Activated CD4-positive, alpha-beta T cell treated with anti-CD3 and anti-CD28 coated beads, Interleukin-2, Interleukin-4, amounts not matched to agents 100 ng/mL and 50 ng/mL, durations not matched to agents 16 hours and 8 hours (primary cell): ENCODE measurements at places on chromosomes 5 and 9.

DNA sequence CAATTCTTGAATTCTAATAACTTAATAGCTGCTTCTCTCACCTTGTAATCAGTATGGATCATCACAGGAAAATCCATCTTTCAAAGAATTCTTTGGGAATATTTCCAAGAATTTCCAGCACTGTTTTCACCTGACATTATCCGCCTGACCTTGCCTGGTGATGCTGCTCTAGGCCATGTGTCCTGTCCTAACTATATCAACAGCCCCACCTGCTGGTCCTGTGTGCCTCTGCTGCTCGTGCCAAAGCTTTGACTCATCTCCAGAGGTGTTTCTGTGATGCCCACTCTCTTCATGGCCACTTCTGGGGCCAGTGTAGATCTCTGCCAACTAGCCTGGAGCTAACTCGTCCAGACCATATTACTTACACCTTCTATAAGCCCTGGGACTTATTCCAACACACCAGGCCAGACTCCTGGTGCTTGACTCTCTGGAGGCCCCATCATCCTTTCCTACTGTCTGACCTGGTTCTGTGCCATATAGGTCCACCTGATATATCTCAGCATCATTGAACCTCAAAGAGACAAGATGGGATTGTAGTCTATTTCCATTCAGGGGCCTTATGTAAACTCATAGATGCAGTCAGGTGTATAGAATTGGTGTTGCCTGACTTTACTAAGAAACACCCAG, 67.5 kb upstream of the CKMT2 start:
- DNase-seq: peak; percentile 74

DNA sequence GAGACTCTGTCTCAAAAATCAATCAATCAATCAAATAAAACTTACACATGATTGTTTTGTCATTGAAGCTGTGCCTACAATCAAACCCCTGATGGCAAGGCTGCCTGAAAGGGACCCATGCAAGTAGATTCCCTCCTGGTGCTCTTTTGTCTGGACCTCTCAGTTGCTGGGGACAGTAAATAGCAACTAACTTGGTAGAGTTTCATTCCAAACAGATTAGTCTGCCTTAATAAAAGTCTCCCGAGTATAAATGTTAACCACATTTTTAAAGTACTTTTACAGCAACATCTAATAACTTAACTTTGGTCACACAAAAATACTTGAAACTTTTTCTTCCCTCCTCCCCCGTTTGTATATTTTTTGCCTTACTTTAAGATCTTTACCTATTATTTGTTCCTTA, 105.5 kb downstream of the FEM1C start:
- no peak for DNase-seq

DNA sequence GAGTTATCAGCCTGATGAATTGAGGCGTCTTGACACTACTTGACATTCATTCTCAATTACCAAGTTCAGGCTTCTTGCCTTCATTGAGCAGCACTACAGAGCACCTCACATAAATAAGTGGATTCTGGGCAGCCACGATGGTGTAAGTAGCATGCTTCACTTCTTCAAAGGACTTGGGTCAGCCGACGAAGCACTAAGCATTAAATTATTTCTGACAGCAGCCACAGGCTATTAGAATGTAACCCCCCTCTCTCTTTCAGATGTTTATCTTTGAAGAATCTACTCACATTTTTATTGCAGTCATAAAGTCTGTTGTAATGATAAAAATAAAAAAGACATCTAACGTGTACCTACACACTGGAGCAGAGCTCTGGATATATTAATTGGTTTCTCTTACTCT, 45.9 kb upstream of the VPS13A start:
- DNase-seq: no peak

DNA sequence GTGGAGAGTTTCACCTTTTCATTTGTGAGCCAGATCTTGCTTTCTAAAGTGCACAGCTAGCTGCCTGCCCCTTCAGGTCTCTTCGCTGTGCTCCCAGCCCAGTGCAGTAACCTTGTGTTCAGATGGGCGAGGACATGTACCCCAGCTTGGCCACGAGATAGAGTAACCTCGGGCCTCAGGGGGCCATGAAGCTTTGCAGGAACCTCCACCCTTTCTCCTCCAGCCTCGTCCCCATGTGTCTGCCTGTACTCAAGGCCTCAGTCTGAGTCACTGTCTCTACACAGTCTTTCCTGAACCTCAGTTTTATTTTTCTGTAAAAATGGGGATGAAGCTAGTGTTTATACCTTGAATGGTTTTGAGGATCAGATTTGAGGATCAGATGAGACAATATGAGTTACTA, 37.9 kb downstream of the ERGIC1 start:
- DNase-seq: no peak

GRCh38 chr5:159412284-159413046, 82.2 kb upstream of the IL12B start:
- DNase-seq: peak; percentile 86

GRCh38 chr5:174608631-174609097, 115.7 kb upstream of the MSX2 start:
- DNase-seq: no peak

DNA sequence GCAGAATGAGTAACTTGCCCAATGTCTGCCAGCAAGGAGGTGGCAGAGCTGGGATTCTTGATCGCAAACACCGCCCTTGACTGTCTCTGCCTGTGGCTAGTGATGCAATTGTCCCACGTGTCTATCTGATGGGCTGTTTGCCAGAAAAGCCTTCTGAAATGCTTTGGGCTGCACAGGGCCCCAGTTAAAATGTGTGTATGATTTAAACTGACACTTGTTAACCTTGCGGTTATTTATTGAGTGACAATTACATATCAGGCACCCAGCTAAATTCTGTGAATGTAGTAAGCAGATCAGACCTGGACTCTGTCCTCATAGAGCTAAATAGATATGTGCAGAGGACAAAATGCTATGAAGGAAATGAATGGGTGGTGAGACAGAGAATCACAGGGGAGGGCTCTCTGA, 11.6 kb upstream of the IL12B start:
- peak; percentile 39 for DNase-seq

GRCh38 chr9:71819115-71819739, 50.9 kb upstream of the CEMIP2 start:
- DNase-seq: peak; percentile 30

DNA sequence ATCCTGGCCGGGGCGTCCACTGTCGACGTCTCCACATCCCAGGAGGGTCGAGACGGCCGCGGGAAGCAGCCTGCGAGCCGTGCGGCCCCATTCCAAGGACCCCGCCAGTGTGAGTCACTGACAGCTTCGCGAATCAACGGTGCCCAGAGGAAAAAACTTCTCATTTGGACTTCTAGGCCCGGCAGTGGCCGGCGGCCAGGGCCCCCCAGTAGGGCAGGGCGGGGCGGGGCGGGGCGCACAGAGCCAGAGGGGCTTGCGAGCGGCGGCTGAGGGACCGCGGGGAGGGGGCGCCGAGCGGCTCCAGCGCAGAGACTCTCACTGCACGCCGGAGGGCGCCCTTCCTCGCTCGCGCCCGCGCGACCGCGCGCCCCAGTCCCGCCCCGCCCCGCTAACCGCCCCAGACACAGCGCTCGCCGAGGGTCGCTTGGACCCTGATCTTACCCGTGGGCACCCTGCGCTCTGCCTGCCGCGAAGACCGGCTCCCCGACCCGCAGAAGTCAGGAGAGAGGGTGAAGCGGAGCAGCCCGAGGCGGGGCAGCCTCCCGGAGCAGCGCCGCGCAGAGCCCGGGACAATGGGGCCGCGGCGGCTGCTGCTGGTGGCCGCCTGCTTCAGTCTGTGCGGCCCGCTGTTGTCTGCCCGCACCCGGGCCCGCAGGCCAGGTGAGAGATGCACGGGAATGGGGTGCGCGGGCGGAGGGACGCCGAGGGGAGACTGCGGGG, at the start of gene F2R:
F2R (plus strand) TSS at position 391 of the 720 bp plus-strand sequence; CDS start at position 573, 182 bp downstream.
- peak; percentile 57 for DNase-seq

GRCh38 chr5:121027636-121028035, 563.5 kb downstream of the PRR16 start:
- DNase-seq: no peak

GRCh38 chr9:120980951-120981350, 54.4 kb upstream of the TRAF1 start:
- no peak for DNase-seq

DNA sequence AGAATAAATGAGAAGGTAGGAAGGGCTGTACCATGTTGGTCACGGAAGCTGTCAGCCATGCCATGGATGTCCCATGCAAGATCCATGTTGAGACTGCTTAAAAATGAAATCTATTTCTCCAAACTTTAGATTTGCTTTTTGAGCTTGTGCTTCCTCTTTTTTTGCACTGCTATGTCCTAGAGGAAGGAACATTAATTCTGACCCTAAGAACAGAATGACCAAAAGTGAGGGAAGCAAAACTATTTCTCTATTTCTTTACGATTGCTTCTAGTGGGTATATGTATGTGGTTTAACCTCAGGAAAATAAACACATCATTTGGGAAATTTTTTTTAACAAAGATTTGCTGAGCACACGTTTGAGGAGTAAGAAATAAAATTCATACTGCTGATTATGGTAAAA, 84.6 kb downstream of the USP20 start:
- no peak for DNase-seq

DNA sequence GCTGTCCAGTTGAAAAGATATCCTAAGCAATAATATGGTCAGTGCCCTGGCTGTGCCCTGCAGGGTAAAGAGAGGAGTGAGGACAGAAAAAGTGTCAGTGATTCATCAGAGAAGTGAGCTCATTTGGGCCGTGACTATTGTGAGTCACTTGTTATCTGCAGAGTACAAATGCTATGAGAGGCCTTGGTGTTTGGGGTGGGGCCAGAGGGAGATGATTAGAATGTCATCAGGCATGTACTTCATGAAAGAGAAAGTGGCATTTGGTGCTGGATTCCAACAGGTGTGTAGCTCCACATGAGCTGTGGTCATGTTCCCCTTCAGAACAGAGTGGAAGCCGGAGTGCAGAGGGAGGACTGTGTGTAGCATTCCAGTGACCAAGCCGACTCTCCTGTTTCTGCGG, 174.1 kb downstream of the KDM4C start:
- DNase-seq: no peak

GRCh38 chr9:80435591-80435990, 863.8 kb downstream of the TLE4 start:
- no peak for DNase-seq

DNA sequence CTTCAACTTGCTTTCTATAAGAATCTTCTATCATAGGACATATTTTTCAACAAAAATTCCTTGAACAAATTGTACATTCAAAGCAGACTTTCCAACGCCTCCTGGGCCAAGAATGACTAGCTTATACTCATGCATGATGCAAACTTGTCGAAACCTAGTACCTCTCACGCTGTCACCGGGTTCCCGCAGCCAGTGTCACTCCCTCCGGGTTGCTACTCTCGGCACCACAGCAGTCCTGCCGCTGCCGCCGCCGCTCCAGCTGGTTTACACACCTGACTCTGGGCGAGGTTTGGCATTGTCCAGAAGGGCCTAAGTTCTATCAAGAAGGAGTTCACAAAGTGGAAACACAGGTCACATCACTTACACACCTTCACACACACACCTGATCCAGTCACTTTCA, 244.4 kb downstream of the ADAMTSL1 start:
- DNase-seq: no peak

- no peak for DNase-seq
These were observed 47.1 kb downstream of the NACC2 start for GRCh38 chr9:136047775-136048559.
